ENCODE measurements at places on chromosomes 6 and 20.

DNA sequence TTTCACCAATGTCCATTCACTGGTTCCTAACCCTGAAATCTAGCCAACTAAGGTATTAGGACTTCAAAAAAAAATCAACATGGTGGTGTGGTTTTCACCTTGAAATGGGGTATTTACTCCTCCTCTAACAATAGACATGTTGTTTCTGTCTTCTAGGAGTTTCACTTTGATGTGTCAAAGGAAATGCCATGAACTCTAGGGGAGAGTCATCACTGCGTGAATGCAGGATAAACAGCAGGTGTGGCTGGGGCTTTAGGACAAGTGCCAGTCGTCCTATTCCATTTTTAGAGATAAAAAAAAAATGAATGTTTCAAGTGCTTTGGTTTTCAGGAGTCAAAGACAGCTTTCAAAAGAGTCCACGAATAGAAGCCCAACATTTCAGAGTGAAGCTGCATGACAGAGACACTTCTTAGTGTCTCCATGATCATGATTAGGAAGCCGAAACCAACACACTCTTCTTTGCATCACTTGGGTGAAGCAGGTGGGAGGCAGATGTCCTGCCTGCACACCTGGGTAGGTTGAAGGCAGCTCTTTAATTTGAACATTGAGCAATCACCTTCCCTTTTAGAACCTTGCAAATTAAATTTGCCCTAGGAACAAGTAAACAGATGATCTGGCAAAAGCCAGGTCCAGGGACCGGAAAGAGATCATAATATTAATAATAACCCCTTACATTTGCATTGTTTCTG is 328.5 kb upstream of the PRDM1 start:
- no peak for DNase-seq

- no peak for DNase-seq
Measured at GRCh38 chr6:4885341-4885933, 109.2 kb downstream of the CDYL start.

- no peak for DNase-seq
Measured at GRCh38 chr6:72554761-72555221, 67.1 kb upstream of the KCNQ5 start.

- DNase-seq = no peak
Measured at GRCh38 chr6:112571488-112572270, 224.5 kb downstream of the RFPL4B start.

GRCh38 chr6:131258816-131259476 is 123.7 kb downstream of the AKAP7 start:
- DNase-seq = no peak

DNA sequence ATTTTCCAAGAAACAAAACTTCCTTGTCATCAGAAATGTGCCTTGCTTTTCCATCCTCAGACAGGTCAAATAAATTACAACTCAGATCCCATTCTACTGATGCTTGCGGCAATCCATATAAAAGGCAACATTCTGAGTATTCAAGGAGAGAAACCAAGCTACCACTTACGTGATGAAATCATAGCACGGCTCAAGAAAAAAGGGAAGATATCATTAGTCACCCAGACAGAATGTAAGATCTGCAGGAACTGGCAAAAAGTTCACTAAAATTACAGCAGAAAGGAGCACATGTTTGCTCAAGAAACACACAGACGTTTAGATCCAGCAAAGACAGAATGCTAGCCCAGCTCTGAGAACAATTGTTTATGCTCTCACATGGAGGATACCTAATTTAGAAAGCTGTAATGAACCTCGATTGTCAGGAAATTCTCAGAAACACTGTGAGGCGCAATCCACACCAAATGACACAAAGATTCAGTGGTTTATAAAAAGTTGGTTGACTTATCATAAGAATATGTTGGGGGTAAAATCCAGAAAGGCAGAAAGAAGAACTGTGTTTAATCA is 304.2 kb downstream of the ADGRG6 start:
- no peak for DNase-seq

- DNase-seq = no peak
Measured at GRCh38 chr6:161235776-161236633, 37.9 kb downstream of the AGPAT4 start.

DNA sequence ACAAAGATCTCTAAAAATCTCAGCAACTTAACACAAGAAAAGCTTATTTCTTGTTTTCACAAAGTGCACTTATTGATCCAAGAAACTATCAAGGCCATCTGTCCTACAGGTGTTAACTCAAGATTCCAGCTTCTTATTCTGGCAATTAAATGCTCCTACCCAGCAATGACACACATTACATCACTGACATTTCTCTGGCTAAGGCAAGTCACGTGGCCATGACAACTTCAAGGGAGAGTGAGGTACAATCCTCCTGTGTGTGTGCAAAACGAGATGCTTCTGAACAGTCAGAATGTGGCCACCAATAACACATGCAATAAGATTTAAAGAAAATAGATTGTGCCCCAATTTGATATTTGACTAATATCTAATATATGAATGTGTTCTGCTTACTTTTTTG is 169.3 kb upstream of the BTBD3 start:
- DNase-seq = no peak

GRCh38 chr6:145829102-145829501 is 14.5 kb upstream of the FBXO30 start:
- no peak for DNase-seq

DNA sequence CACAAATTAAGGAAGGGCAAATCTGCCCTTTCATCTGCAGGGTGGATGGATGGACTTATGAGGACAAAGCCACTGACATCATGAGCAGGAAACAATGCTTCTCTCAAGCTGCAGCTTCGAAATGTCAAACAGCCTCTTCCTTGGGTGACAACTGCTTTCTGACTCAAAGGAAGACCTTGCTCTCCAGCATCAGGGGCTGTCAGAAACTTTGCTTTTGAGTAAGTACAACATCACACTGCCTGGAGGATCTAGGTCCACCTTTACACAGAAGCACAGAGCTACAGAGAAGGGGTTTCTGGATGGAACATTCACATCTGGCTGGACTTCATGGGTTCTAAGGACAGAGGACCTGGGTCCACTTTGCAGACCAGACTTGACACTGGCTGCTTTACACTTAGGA is 5.9 kb downstream of the CST1 start:
- no peak for DNase-seq

- DNase-seq = no peak
Measured at GRCh38 chr20:34385464-34385863, 22.4 kb downstream of the ITCH start.

DNA sequence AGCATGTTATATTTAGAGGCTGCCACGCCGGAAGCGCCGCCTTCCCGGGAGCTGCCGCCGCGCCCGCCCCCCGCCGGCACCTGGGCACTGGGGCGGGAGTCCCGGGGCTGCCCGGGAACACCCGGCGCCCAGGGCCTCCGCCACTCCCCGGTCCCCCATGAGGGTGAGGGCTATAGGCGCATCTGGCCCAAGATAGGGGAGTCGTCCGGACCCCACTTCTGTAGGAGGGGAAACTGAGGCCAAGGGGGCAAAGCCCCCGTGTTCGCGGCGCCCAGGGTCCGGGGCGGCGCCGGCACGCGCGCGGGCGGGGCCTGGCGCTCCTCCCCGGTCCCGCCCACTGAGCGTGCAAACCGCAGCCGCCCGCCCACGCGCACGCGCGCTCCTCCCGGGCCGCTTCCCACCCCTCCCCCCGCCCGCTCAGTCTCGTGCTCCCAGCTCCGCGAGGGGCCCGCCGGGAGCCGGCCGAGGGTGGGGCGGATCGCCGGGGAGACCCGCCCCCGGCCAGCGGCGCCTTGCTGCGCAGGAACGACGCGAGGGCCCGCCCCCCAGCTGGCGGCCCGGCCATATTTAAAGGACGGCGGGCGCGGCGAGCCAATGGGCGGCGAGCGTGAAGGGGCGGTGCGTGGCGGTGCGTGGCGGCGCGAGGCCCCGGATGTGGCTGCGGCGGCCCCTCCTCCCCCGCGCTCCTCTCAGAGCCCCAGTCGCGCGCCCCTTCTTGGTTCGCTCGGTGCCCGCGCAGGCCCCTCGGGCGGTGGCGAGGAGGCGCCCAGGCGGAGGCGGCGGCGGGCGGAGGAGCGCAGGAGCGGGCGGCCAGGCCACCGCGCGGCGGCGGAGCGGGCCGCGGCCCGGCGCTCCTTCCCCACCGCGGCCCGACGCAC is at the start of gene LSM14B:
TSS of gene LSM14B (plus strand) at position 700 of the 878 bp plus-strand sequence. CDS start 192 bp downstream, outside the sequence.
- DNase-seq = peak; percentile 96

DNA sequence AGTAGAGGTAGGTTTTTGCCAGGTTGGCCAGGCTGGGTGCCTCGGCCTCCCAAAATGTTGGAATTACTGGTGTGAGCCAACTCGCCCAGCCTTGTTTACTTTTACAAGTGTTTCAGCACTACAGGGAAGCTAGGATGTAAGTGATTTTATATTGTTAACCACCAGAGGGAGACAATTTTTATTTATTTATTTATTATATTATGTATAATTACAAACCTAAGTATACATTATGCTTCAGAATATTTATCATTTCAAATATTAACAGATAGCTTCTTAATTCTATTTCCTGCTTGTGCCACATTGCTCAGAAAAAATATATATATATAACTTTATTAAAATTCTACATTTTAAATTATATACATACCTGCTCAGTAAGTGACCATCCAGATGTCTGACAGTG is 9.8 kb downstream of the MMUT start:
- no peak for DNase-seq

DNA sequence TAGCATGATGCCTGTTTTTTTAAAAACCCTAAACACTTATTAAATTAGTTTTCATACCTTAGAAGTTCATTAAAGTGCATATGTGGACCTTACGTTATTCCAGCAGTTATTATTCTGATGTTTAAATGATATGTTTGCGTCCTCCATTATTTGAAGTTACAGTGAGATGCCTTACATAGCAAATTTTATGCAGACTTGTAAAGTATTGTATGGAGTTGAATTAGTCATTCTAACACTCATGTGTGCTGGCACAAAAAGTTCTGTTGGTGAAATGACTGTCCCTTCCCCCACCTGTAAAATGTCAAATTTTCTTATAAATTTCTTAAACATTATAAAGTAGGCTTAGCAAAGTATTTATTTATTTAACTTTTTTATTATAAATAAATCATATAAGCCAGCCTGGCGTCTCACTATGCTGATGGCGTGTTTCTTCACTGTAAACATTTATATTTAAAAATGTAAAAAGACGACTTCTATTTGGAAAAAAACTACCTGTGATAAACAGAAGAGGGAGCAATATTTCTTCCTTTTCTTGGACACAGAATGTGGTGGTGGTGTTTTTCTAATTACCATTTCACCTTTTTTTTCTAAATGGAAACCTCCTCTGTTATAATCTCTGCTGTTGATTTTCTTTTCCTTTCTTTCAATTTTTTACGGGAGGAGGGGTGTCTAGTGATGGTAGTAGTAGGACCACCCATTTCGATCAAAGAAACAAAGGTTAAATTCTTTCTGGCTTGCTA is 155.4 kb downstream of the RFPL4B start:
- no peak for DNase-seq

DNA sequence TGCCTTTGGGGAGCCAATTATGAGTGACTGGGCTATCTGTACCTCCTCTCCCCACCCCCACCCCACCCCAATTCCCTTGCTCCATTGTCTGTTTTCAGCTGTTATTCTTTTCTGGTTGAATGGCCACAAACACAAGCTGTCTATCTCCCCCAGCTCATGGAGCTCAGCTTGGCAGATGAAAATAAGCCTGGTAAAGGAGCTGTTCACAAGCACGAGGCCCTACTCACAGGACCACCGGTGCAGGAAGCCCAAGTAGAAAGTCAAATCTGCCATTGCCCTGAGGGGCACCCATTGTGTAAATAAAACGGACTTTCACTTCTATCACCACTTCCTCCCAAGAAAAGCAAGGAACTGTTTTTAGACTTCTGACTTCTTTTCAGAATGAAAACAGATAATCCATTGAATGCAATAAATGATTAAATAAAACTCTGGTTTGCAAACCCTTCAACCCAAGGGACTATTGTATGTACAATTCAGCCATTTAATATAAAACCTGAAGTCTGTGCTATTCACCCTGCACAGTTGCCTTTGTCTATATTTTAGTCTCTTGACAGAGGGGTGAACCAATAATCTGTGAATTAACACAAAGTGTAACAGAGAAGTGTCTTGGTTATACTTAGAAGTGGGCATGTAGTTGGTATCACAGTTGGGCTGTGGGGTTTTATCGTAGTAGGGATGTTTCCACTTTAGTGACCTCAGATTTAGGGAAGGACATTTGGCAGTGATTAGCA is 27.7 kb downstream of the RIPOR2 start:
- DNase-seq = no peak

GRCh38 chr6:16902502-16902901 is 141.2 kb upstream of the ATXN1 start:
- DNase-seq = no peak

GRCh38 chr6:47034926-47035325 is 7.2 kb downstream of the ADGRF1 start:
- no peak for DNase-seq

- no peak for DNase-seq
Measured at GRCh38 chr6:37636801-37637561, 60.7 kb downstream of the MDGA1 start.

- no peak for DNase-seq
Measured at GRCh38 chr6:1287103-1287591, 24.8 kb upstream of the FOXQ1 start.

GRCh38 chr6:45916692-45917091 is 99.0 kb downstream of the CLIC5 start:
- no peak for DNase-seq

DNA sequence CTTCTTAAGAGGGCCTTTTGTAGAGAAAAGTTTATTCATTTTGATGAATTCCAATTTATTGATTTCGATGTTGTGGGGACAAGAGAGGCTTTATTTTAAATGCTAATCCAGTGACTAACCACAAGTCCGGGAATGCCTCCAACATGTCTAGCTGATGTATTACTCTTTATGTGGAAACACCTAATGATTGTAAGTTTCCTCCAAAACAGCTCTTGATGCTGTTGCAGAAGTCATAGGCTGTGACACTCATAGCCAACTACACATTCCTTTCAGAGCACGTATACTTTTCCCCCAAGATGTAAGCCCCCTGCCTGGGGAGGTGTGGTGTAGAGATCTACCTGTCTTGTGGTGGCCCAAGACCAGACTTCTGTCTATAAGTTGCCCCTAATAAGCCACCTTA is 61.3 kb upstream of the RNF24 start:
- no peak for DNase-seq

- DNase-seq = no peak
Measured at GRCh38 chr6:54846243-54846856, at the start of gene FAM83B. Gene FAM83B, plus strand, starts transcription at chr6:54846771. Its CDS starts 23,476 bp downstream, at chr6:54870247.

- no peak for DNase-seq
Measured at GRCh38 chr6:137099689-137100403, 55.1 kb upstream of the IL20RA start.

GRCh38 chr6:148565930-148566663 is 180.7 kb upstream of the UST start:
- DNase-seq = peak; percentile 29

- DNase-seq = no peak
Measured at GRCh38 chr6:15269011-15269410, 23.1 kb downstream of the JARID2 start.

DNA sequence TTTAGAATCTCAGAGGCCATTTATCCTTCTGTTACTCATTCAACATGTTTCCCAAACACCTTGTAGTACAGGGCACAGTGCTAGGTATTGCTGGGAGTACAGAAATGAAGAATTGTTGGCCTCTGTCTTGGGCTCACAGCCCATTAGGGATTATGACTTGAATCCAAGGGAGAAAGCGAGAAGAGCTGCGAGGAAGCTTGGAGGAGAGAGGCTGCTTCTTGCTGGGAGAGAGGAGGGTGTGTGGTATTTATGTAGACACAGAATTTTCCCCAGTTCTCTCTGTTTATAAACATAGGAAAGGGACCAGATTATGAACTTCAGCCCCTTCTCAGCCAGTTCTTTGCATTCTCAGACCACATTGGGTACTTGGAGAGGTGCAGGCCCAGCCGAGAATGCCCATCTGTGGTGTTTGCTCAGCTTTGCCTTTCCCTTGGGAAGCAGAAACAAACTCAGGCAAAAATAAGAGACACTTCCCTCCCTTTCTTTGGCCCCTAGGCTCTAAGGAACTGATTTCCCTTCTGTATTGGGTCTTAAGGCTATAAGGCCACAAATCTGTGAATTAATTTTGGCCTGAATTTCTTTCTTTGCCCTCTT is 17.9 kb downstream of the CHMP4B start:
- DNase-seq = no peak

All from stimulated activated naive CD4-positive, alpha-beta T cell treated with Interleukin-2 at 50 U/mL for 16 hours (primary cell).